Central memory CD4-positive, alpha-beta T cell (primary cell): ENCODE measurements at places on chromosomes 3 and 15.
A peak's percentile ranks its signal among the peaks of the same experiment; 100 is the strongest.

DNA sequence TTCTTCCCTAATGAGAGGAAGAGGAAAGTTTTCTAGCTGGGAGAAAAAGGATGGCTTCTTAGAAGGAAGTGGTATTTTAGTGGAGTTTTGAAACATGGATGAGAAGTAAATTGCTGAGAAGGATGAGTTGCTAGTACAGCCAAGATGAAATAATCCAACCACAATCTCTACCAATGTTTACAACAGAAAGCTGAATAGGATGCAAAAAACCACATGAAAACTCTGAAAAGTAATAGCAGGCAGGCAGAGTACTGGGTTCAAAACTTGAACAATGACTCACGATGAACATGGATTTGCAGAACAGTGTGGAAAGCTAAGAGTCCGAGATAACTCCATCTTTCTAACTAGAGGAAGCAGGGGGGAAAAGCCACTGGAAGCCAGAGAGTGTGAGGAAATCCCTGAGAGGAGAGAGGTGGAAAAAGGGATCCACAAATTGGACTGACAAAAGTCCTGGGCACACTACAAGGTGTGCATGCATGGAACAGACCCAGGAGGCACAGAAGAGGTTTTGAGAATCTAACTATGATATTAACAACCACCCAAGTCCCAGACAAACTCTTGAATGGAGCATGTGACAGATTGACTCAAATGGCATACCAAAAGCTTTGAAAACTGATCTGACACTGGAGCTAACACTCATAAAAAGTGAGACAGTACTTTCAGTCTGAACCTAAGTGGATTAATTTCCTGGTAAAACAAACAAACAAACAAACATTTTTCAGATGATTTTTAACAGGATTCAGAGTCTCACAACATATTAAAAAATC, 76.7 kb downstream of the ST6GAL1 start:
- peak; percentile 36 for DNase-seq

DNA sequence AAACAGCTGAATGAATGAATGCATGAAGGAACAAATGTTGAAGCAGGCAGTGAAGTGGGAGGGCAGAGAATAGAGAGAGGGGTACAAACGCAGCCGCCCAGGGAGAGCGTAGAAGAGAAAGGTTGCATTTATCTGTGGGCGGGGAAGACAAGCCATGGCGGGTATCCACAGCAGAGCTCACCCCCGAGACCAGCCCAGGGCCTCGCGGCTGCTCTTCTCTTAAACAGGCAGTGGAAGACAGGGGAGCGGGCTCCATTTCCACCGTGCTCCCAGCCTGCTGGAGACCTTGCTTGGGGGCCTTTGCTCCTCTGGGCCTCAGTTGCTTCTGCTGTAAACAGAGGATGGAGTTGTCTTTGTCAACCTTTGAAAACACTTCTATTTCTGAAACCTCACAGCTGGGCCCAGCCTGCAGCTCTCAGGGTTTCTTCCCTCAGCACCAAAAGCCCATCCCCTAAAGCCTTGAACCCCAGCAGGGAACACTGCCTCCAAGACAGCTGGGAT, 259.5 kb downstream of the UACA start:
- no peak for DNase-seq

- no peak for DNase-seq
Measured at GRCh38 chr3:6743067-6743720, 117.7 kb upstream of the GRM7 start.

DNA sequence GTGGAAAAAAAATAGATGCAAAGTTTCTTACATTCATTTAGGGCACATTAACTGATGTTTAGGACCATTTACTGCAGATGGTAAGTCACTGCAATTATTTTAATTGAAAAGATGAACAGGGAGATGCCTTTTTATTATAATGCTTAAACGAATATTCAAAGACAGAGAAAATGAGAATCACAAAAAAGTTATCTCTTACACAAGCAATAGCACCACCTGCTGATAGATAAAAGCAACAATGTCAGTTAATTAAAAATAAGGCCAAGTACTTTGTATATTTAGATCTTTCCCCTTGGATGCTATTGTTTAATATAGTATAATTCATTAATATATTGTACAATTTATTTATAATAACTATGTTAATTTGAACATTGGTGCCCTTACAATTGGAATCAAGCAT, 55.9 kb downstream of the IFT80 start:
- no peak for DNase-seq

DNA sequence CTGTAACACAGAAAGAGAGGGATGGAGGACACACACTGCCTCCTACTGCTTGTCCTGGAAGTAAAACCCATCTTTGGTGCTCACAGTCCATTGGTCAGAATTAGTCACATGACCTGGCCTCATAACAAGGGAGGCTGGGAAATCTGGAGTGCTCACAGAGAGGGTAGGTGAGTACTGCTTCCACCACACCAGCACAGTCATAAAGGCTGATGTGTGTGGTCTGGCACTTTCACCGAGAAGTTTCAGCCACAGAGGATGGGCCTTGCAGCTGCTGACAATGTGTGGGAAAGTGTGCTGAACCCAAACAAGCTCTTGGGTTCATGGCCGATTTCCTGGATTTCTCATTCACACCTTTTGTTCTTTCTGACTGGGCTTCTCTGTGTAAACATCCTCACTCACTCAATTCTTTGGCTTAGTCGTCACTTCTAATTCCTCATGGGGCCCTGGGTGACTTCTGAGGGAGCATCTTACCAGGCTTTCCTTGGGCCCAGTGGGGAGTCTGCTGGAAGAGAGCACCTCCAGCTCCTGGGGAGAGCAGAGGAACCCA, 100.7 kb downstream of the ASB7 start:
- no peak for DNase-seq
